CD4-positive, alpha-beta T cell treated with Interleukin-6 at 100 ng/mL for 8 hours (primary cell): ENCODE measurements at places on chromosomes 7 and 10.

GRCh38 chr10:127259347-127259746 is 63.0 kb upstream of the INSYN2A start:
- DNase-seq, result no peak

- no peak for DNase-seq
Observed at GRCh38 chr10:8876171-8876570, 821.7 kb downstream of the GATA3 start.

DNA sequence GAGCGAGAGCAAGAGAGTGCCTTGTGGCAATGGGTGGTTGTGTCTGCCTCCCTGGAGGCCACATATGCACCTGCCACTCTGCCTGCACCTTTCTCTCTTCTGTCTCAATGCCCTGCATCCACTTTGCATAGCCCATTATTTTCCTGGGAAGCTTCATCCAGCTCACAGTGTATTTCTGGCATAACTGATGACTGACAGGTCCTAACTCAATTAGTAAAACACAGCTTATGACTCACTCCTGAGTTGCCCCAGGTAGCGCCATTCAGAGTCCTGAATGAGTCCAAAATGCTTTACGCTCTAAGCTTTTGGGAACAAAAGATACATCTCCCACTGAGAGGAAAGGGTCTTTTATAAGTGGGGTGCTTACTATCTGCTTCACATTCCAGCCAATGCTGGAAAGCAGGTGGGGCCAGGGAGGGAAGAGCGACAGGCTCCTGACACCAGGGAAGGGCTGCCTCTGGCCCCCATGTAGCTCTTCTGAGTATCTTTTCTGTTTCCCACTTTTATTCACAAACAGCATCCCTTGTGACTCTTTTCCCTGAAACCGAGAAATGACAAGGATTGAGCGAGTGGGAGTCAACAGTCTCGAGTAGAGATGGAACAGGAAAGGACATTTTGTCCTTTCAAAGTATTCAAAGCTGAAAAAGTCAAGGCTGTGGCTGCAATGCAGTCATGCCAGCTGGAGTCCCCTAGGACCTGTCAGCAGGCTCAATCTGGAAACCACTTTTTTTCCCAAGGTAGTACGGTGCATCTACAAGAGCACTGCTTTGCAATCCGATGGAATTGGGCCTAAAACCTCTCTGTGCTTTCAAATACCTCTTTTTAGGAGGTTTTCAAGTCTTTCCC is 479.3 kb upstream of the PODXL start:
- no peak for DNase-seq

DNA sequence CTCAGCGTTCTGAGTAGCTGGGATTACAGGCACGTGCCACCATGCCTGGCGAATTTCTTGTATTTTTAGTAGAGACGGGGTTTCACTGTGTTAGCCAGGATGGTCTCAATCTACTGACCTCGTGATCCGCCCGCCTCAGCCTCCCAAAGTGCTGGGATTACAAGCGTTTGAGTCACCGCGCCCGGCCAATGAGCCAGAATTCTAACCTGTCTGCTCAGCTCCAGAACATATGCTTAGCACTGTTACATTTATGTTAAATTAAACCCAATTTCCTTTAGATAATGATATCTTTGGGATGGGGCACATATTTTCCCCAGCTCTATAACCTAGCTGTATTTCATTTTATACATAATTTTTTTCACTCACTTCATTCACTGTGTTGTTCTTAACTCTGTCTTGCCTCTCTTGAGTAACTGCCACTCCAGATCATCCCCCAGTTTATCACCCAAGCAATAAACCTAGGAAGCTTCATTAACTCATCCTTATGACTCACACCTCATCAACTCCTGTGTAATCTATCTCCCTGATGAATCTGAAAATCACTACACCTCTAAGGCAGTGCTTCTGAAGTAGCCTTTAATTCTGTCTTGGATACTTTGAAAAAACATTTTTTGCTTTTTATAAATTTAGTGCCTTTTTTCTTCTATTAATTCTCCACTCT is 559.7 kb upstream of the ZWINT start:
- DNase-seq, result no peak

DNA sequence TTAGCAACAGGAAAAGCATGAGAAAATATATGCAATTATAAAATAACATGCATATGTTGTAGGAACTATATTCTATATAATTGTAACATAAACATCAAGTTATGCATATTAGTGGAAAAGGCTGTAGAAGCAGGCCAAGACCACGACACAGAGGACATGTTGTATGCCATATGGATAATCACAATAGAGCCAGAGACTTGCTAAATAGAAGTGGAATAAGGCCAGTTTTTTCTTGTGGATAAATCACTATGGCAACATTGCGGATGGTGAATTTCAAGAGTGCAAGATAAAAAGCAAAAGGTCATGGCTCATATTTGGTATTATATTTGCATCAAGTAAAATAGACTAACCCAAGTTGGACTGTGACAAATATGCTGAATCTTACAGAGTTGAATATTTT is 93.0 kb downstream of the PCDH15 start:
- no peak for DNase-seq

GRCh38 chr10:132711613-132712121 is 74.3 kb downstream of the NKX6-2 start:
- DNase-seq, result no peak

DNA sequence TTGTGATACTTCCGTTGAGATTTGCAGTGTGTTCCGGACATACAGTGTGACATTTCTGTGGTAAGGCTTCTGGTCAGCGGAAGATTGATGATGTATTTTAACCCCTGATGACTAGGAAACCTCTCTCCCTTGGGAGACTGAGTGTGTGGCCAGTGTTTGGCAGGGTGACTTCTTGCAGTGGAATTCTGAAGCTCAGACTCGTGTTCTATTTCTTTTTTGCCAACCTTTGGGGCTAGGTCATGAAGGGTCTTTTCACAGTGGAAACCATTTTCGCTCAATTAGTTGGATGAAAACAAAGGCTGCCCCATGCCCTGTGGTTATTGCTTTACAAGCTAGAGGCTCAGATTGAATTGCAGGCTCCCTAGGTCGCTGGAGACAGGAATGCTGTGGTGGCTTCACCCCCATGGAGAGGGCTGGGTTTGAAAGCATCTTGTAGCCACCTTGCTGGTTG is 288.9 kb downstream of the BBS9 start:
- DNase-seq, result no peak

DNA sequence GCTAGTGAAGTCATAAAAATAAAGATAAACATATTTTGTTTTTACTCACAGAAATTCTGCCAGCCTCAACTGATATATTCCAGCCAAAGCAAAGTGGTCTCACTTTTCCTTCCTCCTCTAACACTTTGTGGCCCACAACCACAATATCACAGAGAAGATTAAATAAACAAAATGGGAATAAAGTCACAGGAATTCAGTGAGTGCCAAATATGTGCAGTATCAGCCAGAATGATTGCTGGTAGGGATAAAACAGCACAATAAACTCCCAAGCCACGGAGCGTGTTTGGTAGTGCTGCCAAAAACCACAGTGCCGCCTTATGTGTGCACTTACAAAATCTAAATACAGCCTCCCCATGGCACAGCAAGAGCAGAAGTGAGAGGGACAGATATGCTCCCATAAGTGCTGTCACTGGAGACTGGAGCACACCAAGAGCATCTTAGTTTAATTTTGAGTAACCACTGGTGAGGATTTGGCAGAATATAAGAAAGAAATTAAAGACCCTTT is 155.8 kb downstream of the POM121L12 start:
- DNase-seq, result no peak
